ENCODE measurements at places on chromosomes 3 and 15.
A peak's percentile ranks its signal among the peaks of the same experiment; 100 is the strongest.

- DNase-seq, result no peak
Observed at GRCh38 chr15:59867086-59867855, 136.8 kb upstream of the FOXB1 start.

DNA sequence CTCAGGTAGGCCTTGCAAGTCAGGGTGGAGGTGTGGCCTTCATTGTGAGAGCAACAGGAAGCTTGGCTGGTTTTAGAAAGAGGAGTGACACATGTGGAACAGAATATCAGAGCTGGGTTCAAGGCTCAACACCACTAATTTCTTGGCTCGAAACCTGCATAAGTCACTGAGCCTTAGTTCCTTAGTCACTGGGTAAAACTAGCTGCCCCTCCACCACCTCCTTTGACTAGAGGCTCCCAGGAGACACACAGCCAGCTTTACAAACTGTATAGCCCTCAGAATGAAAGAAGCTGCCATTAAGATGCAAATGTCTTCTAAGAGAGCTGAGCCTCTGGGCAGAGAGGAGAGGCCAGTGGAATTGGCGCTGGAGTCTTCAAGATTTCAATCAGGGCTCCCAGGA, 67.7 kb downstream of the CERS3 start:
- no peak for DNase-seq

- DNase-seq, result no peak
Observed at GRCh38 chr3:113287803-113288648, 76.7 kb downstream of the BOC start.

- no peak for DNase-seq
Observed at GRCh38 chr3:66423791-66424190, 77.0 kb downstream of the LRIG1 start.

DNA sequence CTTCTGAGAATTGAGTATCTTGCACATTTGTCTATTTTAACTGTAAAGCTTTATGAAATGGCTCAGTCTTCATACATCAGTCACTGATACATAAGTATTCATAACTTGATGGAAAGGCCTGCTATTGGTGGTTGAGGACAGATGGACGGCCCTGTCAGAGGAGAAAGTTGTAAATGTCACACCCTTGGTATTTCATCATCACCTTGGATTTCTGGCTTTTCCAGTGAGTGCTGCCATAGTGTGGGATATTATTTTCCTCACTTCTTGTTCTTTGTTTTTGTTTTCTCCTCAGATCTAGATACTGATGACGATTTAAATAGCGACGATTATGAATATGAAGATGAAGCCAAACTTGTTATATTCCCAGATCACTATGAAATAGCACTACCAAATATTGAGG, 47.9 kb downstream of the USP13 start:
- DNase-seq, result no peak

DNA sequence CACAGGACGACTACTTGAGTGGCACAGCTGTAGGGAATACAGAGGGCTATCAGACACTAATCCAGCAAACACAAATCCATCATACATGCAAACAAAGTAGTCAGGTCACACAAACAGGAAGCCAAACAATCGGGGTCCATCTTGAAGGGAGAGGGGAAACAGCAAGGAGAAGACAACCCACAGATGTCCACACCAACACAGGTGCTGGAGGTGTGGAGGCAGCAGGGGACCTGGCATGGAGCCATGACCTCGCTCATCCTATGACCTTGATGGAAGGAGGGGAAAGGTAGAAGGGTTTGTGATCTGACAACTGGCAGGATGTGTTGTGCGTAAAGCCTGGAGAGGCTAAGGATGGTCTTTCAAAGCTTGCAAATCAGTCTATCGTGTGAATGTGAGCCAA, 39.9 kb upstream of the SKOR1 start:
- no peak for DNase-seq

- no peak for DNase-seq
Observed at GRCh38 chr15:89395461-89395871, 60.8 kb upstream of the POLG start.

DNA sequence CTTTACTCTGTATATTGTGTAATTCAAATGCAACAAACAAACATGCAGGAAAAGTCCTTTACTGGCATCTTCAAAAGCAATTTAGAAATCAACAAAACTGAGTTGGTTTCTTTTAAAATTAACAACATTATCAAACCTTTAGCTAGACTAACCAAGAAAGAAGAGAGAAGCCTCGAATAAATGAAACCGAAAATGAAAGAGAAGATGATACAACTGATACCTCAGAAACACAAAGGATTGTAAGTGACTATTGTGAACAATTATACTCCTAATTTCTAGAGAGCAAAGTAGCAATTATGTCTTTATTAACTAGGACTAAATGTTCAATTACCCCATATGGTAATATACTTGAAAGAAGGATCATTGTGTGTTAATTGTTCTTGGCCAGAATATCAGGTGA, 49.2 kb upstream of the P3H2 start:
- no peak for DNase-seq

DNA sequence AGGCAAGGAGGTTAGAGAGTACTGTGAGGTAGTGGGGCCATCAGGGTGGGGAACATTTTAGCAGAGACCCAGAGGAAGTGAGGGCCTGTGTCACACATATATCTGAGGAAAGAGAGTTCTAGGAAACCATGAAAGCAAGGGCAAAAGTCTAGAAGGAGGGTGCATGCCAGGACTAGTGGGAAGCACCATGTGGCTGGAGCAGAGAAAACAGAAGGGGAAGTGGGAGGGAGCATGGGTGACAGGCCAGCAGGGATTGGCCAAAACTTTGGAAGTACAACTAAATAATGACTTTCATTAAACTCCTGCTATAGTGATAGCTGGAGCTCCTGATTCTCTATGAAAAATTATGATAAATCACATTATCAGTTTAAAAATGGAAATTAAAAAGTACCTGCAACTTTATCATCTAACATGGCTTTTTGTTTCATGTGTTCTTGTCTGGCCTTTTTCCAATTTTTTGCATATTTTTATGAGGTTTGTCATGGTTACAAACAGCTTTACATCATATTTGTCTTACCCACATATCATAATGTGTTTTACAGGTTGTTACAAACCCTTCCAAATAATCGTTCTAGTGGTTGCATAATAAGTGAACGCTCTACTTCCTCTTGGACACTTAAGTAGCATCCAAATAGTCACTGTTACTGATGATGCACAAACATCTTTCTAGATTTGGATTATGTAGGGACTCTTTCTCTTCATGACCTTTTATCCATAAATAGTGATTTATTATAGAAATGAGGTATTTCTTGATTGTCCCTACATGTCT, 168.3 kb downstream of the NEK10 start:
- no peak for DNase-seq

GRCh38 chr3:129676985-129677384, 70.5 kb upstream of the PLXND1 start:
- DNase-seq, result no peak

- no peak for DNase-seq
Observed at GRCh38 chr3:190303884-190304283, 18.4 kb downstream of the CLDN1 start.

GRCh38 chr15:85826756-85827515, 32.2 kb upstream of the KLHL25 start:
- no peak for DNase-seq

- DNase-seq, result peak; percentile 84
Observed at GRCh38 chr15:99928429-99928981, 195.3 kb upstream of the LYSMD4 start.

GRCh38 chr15:76386926-76387325, 50.4 kb downstream of the ISL2 start:
- DNase-seq, result no peak

DNA sequence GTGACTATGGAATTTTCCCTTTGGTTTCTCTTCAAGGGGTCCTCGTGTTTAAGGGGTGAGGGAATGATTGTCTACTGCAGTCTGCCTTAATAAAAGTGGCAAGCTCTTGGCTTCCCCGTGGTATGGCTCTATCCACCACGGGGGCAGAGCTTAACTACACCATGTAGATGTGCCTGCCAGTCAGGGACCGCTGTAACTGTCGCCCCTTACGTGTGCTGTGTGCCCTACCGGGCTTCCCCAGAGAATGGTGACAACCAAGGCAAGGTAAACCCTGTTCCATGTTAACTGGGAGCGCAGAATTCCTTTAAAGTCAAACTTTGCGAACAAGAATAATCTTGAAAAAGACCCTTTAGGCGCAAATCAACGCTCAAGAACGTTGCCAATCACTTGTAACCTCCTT, 966 bp upstream of the C3orf80 start:
- DNase-seq, result no peak

All from stimulated activated CD8-positive, alpha-beta memory T cell treated with anti-CD3 and anti-CD28 coated beads, Interleukin-12 subunit alpha, Interleukin-12 subunit beta, amount 100 ng/mL, for 4 hours (primary cell).